Stimulated activated CD8-positive, alpha-beta memory T cell treated with anti-CD3 and anti-CD28 coated beads, Interleukin-15, amount 100 ng/mL, for 1 hour (primary cell): ENCODE measurements at places on chromosomes 7 and 10.

GRCh38 chr10:110504111-110504735, 6.5 kb downstream of the DUSP5 start:
- no peak for DNase-seq

GRCh38 chr7:19339512-19339911, 194.3 kb upstream of the FERD3L start:
- DNase-seq: no peak

DNA sequence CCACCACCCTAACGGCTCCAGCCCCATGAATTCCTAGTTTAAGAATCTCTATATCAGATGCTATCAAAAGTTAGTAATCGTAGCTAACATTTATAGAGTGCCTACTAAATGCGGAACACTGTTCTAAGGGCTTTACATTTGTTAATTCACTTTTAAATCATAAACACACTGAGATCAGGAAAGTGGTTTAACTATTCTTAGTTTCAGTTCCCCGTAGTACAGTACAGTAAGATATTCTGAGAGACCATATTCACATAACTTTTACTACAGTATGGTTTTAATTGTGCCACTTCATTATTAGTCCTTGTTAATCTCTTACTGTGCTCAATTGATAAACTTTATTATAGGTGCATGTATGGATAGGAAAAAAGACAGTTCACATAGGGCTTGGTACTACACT, 22.5 kb downstream of the SYPL1 start:
- no peak for DNase-seq

DNA sequence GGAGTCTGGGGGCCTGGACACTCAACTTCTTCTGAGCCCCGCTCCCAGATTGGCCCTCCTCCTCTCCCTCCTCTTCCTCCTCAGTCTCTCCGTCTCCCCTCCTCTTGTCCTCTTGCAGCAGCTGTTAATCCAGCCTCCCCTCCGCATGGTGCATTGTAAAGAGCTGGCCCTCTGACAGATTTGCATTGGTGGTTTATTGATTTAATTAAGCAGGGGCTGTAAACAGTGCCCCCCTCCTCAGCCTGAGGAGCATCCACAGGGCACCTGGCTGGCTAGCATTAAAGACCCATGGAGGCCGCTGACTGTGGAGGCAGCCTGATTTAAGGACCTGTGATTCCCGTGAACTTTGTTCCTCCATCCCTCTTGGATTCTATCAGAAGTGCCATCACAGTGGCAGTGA, 28.9 kb upstream of the PCBD1 start:
- no peak for DNase-seq

GRCh38 chr7:151686016-151686766, 166.5 kb upstream of the RHEB start:
- no peak for DNase-seq

- DNase-seq: no peak
Observed at GRCh38 chr10:133071733-133072132, 16.0 kb upstream of the ADGRA1 start.

DNA sequence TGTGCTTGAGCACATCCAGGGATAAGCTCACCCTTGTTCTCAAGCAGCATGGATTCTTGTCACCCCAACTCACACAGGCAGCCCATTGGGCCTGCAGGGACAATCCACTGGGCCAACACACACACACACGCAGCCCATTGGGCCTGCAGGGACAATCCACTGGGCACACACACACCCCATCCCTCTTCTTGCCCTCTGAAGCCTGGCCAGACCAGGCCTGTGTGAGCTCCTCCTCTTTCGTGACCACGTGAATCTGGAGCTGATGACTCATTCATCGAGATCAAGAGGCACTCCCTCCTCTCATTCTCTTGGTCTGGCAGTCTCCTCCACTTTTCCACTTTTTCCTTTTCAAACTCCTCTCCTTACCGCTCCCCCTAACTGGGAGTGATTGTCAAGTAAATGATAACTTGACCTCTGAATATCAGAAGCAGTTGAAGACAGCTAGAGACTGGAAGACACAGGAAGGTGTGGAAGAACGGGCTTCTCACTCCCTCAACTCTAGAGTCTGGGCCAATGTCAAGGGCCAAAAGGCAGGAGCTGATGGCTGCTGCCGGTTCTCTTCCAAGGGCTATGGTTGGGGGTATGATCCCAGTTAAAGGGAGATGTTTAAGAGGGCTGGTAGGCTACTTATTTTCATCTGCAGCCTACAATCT, 89.7 kb downstream of the HIPK2 start:
- DNase-seq: no peak

GRCh38 chr10:131155876-131156230, 155.7 kb downstream of the TCERG1L start:
- DNase-seq: no peak

GRCh38 chr10:1114719-1115606, 58.8 kb downstream of the WDR37 start:
- no peak for DNase-seq

- DNase-seq: no peak
Observed at GRCh38 chr10:101888251-101888949, 44.8 kb upstream of the KCNIP2 start.

DNA sequence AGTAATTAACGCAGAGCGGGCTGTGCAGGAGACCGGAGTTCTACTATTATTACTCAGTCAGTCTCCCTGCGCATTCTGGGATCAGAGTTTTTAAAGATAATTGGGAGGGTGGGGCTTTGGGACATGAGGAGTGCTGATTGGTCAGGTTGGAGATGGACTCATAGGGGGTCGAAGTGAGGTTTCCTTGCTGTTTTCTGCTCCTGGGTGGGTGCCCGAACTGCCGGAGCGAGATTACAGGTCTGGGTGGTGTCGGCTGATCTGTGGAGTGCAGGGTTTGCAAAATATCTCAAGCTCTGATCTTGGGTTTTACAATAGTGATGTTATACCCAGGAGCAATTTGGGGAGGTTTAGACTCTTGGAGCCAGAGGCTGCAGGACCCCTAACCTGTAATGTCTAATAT, 3.9 kb upstream of the LRRC27 start:
- no peak for DNase-seq

- no peak for DNase-seq
Observed at GRCh38 chr7:52799817-52800216, 235.6 kb upstream of the POM121L12 start.

DNA sequence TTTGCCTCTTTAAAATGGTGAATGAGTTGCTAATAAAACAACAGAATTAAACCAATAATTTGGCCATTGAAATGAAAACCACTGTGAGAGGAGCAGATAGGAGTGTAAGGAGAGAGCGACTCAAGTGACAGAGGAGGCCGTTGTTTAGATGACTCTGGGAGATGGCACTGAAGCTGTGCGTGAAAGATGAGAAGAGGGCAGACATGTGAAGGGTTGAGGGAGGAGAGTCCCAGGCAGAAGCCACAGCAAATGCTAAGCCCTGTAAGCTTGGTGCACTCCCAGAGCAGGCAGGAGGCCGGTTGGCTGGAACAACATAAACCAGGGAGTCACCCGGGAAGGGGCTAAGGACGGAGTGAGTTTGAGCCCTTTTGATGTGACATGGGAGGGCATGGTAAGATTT, 814 bp upstream of the OPALIN start:
- DNase-seq: no peak

DNA sequence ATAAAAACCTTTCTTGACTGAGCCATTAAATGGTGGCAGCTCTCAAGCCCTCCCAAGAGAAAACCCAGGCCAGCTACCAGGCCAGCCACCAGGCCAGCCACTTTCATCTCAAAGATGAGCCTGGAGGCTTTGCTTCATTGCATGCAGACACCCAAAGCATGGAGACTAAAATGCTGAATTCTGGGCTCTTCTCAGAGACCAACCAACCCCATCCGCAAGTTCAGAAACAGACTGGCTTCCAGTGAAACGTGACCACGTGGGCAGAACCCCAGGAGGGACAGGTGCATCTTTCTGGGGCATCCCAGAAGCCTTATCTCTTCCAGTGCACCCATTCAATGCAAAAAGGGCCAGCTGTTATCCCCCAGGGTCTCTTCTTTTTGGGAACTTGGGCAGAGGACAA, 20.9 kb downstream of the CHST15 start:
- no peak for DNase-seq

- DNase-seq: no peak
Observed at GRCh38 chr10:110530131-110530831, 32.6 kb downstream of the DUSP5 start.

GRCh38 chr10:15483215-15484075, 112.4 kb upstream of the FAM171A1 start:
- DNase-seq: no peak

DNA sequence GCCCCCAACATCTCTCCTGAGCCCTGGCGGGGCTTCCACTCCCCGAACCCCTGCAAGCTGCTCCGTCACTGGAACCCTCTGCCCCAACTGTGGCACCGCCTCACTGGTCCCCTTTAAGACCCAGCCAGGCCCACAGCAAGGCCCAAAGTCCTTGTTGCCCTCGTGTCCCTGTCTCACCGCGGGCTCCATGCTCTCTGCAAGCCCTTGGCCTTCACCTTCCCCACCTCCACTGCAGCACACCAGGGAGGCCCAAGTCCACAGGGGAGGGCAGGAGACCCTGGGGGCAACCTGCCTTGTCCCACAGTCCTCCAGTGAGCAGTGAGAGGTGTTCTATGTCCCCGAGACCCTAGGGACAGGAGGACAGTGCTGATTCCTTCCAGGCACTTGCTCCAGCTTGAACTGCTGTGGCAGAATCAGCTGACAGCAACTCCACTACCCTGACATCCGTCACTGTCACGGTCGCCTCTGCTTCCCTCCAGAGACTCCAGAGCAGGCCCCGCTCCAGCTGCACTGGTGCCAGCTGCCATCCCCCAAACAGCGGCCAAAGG, 105.3 kb downstream of the CYTH3 start:
- no peak for DNase-seq

- DNase-seq: no peak
Observed at GRCh38 chr10:97571622-97572021, 957 bp upstream of the ANKRD2 start.

GRCh38 chr10:111545861-111546605, 469.2 kb downstream of the ADRA2A start:
- DNase-seq: no peak

DNA sequence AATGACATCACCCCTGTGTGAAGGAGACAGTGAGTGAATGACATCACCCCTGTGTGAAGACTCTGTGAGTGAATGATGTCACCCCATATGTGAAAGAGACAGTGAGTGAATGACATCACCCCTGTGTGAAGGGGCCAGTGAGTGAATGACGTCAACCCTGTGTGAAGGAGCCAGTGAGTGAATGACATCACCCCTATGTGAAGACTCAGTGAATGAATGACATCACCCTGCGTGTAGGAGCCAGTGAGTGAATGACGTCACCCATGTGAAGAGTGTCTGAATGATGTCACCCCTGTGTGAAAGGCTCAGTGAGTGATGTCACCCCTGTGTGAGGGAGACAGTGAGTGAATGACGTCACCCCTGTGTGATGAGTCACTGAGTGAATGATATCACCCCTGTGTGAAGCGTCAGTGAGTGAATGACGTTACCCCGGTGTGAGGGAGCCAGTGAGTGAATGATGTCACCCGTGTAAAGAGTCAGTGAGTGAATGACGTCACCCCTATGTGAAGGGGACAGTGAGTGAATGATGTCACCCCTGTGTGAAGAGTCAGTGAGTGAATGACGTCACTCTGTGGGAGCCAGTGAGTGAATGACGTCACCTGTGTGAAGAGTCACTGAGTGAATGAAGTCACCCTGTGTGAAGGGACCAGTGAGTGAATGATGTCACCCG, 478.1 kb downstream of the PTPRN2 start:
- DNase-seq: no peak

GRCh38 chr10:100481462-100482081, 18.8 kb downstream of the WNT8B start:
- DNase-seq: peak; percentile 81

- no peak for DNase-seq
Observed at GRCh38 chr10:38212460-38212859, 118.3 kb downstream of the ZNF37A start.
